ENCODE measurements at places on chromosomes 12 and 14. TPM values are rescaled to one million over a fixed set of nuclear protein-coding genes. Genes with fewer than 3 reads are reported as not detected.

Gene LMNTD1
- not detected for polyA plus RNA-seq

Gene KRT74
- polyA plus RNA-seq, result 0.08 TPM

Gene PRIMA1
- polyA plus RNA-seq, result 9.9 TPM

Gene CKAP4
- 20.6 TPM for polyA plus RNA-seq

Gene GPR68
- polyA plus RNA-seq, result 1.9 TPM

Gene DNM1L
- 23.2 TPM for polyA plus RNA-seq

Gene GUCY2C
- 0.05 TPM for polyA plus RNA-seq

Gene STK38L
- polyA plus RNA-seq, result 8.5 TPM

Gene PRICKLE1
- polyA plus RNA-seq, result 0.80 TPM

DNA sequence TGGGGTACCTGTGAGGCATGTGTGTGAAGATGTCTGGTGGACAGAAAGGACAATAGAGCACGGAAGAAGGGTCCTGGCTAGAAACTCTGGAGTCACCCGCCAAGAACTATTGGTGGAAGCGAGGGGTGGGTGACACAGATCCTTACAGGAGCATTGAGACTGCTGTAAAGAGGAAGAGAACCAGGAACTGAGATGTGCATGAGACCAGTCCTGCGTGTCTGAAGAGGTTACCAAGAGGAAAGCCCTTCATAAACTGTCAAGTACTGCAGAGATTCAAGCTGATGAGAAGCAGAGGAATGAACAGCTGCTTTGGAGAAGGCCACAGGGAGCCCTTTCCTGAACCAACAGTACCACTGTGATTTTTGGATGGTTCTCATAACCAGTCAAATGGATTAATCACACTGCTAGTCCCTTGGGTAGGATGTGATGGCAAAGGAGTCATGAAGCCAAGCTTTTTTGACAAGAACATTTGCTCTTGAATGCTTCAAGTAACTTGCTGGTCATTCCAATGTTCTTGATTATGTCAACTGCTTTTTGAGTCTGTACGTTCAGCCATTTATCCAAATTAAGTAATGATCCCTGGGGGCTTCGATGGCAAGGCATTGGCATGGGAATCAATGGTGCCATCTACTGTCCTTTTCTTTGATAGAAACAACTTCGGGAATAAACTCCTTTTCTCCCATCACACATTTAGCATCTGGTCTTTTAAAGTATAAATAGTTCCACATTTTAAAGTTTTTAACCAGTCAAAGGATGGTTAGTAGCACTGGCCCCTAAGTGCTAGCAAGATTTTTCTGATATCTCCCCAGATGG is 42.9 kb downstream of the GPR135 start:
- H3K4me1 ChIP-seq, result no peaks in the 10 kb centered on the region
- no peaks in the 10 kb centered on the region for H3K36me3 ChIP-seq
- no peak for DNase-seq

DNA sequence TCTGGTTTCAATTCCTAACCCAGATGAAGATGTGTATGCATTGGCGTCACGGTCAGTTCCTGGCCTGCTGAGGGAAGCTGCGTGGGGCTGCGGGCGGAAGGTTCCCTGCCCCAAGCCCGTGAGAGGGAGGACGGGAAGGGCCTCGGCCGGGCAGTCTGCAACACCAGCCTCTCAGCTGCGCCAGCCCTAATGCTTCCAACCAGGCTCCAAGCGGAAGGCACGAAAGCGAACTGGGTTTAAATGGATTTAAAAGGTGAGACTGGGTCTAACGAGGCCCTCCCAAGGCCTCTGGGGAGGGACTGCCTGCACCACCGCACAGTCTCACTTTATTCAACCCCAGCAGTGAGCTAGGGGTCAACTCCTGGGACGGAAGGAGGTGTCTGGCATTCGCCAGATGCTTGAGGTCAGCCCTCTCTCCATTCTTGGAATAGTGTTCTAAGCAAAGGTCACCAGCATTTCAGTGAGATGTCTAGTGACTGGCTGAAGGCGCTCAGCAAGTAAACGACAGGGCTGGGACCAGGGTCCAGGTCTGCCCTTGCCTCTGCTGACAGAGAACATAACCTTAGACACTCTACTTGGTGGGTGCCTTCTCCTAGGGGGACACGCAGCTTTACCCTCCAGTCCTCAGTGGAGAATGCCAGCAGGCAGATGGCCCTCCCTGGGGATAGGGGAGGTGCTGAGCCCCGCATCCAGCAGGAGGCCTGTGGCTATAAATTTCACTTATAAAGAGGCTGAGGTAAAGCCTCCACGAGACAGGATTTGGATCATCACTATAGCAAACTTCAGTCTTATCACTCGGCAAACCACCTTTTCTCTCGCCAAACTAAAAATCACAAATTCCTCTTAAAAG is 92.2 kb downstream of the PIWIL1 start:
- no peaks in the 10 kb centered on the region for H3K27me3 ChIP-seq
- no peak overlapping the region for H3K27ac ChIP-seq
- DNase-seq, result no peak
- no peak overlapping the region for H3K4me3 ChIP-seq
- H3K36me3 ChIP-seq, result no peaks in the 10 kb centered on the region

GRCh38 chr12:92003701-92004100 is 141.9 kb downstream of the BTG1 start:
- H3K27ac ChIP-seq, result no peak overlapping the region
- no peaks in the 10 kb centered on the region for H3K36me3 ChIP-seq
- H3K4me3 ChIP-seq, result no peak overlapping the region
- no peak for DNase-seq

- H3K27me3 ChIP-seq, result no peaks in the 10 kb centered on the region
- no peak overlapping the region for H3K4me3 ChIP-seq
- H3K27ac ChIP-seq, result no peak overlapping the region
- no peak for DNase-seq
- H3K4me1 ChIP-seq, result peaks cover 10% of the 10 kb centered on the region
- no peaks in the 10 kb centered on the region for H3K36me3 ChIP-seq
Measured at GRCh38 chr12:68335462-68335861, 3.3 kb upstream of the MDM1 start.

DNA sequence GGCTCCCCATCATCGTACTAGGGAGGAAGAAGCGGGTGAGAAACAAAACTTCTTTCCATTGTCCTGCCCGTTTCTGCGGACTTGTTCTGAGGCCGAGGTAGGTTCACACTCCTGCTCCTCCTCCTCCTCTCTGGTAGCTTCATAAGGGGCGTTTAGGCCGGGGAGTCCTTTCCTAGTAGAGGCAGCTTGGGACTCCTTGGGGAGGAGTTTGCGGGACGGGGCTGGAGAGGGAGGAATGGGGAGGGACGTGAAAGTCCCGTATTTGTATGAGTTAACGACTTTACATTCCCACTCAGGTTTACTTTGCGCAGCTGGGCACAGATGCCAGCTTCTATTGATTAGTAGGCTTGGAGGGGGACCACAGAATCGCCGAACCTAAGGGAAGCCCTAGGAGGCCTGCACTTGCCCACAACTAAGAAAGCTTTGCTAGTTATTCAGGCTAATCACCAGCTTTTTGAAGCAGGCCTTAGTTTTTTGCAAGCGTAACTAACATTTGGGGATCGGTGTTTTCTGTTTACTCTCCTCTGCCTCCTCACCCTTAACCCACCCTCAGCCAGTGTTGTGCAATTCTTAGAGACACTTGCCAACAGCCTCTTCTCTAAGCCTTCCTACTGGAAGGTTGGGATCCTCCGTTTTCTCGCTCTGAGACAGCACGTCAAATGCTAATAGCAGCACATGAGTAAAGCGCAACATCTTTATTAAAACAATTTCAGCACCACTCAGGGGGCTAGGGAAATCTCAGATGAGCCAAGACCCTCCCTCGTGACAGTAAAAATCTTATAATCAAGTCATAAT is 499 bp downstream of the RNASE4 start:
- no peaks in the 10 kb centered on the region for H3K27me3 ChIP-seq
- H3K27ac ChIP-seq, result peak overlapping the region; percentile 100
- peak overlapping the region; percentile 62 for H3K4me3 ChIP-seq
- DNase-seq, result peak; percentile 46
- peaks cover 70% of the 10 kb centered on the region for H3K4me1 ChIP-seq

- no peaks in the 10 kb centered on the region for H3K27me3 ChIP-seq
- H3K4me3 ChIP-seq, result no peak overlapping the region
- H3K4me1 ChIP-seq, result no peaks in the 10 kb centered on the region
- no peak overlapping the region for H3K27ac ChIP-seq
- no peaks in the 10 kb centered on the region for H3K36me3 ChIP-seq
Measured at GRCh38 chr12:93526786-93527428, 45.6 kb upstream of the SOCS2 start.

- DNase-seq, result peak; percentile 95
- H3K4me3 ChIP-seq, result peak within 1 kb of the TSS; percentile 81
- H3K36me3 ChIP-seq, result no peaks in the 10 kb centered on the region
- no peaks in the 10 kb centered on the region for H3K27me3 ChIP-seq
- H3K4me1 ChIP-seq, result peaks cover 41% of the 10 kb centered on the region
Measured at GRCh38 chr12:8032242-8033152, at the start of gene FOXJ2. Gene FOXJ2 (plus strand): TSS chr12:8032716. CDS start chr12:8039833, 7,117 bp downstream.

DNA sequence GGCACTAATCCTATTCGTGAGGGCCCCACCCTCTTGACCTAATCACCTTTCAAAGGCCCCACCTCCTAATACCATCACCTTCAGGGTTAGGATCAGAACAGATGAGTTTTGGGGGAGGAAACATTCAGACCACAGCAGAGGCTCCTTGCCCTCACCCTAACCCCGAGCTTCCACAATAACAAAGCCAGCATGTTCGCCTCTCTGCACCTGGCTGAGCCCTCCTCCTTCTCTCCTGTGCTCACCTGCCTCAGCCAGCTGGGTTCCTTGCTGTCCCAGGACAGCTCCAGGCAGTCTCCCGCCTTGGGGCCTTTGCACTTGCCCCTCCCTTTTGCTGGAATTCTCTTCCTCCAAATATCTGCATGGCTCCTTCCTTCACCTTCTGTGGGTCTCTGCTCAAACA is 9.7 kb upstream of the RAN start:
- H3K4me3 ChIP-seq, result no peak overlapping the region
- no peak for DNase-seq
- no peaks in the 10 kb centered on the region for H3K4me1 ChIP-seq
- H3K36me3 ChIP-seq, result no peaks in the 10 kb centered on the region
- H3K27me3 ChIP-seq, result peaks cover 20% of the 10 kb centered on the region

DNA sequence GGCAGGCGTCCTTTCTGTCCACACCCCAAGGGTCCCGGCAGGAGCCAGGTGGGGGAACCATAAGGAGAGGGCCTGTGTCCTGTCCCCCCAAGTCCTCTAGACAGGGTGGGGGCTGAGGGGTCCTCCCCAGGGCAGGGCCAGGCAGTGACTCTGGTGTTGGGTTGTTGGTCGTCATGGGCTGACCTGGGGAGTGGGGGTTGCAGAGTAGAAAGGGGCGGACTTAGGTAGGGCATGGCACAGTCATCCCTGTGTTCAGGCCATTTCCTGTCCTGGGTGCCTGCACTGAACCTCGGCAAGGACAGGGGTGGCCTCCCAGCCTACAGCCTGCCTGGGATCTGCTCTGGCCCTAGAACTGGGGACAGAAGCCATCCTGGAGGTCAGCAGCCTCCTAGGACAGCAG is 356.2 kb downstream of the TMEM121 start:
- DNase-seq, result no peak
- no peak overlapping the region for H3K4me3 ChIP-seq
- H3K4me1 ChIP-seq, result no peaks in the 10 kb centered on the region
- no peak overlapping the region for H3K27ac ChIP-seq

GRCh38 chr14:61264651-61265050 is 16.5 kb downstream of the TMEM30B start:
- H3K36me3 ChIP-seq, result no peaks in the 10 kb centered on the region
- no peaks in the 10 kb centered on the region for H3K27me3 ChIP-seq
- H3K4me3 ChIP-seq, result no peak overlapping the region
- DNase-seq, result no peak

DNA sequence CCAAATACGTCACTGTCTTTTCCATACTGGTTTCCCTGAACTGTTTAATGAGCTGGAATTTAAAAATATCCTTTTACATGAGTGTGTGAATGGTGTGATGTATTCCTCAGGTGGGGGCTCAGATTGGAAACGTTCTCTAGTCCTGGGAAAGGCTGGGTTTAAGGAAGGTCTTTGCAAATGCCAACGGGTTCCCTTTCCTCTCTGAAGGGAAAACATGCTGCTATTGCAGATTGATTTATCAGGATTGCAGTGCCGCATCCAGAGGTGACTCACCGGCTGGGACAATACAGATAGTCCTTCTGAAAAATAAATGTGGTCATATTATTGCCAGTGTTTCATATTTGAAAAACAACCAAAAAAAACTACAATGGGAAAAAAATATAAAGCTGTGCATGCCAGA is 193.1 kb upstream of the FLRT2 start:
- no peak for DNase-seq
- H3K27me3 ChIP-seq, result no peaks in the 10 kb centered on the region
- no peaks in the 10 kb centered on the region for H3K36me3 ChIP-seq
- no peak overlapping the region for H3K4me3 ChIP-seq
- H3K4me1 ChIP-seq, result no peaks in the 10 kb centered on the region

DNA sequence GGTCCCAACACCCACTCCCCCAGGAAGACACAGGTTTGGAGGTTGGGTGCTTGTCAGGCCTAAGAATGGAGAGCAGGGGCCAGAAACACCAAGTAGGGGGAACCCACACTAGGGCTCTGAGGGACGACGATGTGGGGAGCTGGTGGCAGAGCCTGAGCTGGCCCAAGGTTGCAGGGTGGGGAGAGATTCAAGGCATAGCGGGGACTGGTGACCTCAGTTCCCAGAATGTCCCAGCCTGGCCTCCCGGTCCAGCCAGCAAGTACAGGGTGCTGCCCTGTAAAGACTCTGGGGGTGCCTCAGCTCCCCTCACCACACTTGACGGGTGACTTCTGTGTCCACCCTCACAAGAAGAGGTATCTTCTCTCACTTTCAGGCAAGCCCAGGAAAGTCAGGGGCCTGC is 86.7 kb downstream of the ALG10 start:
- no peaks in the 10 kb centered on the region for H3K36me3 ChIP-seq
- H3K27ac ChIP-seq, result no peak overlapping the region
- DNase-seq, result no peak
- peaks cover 12% of the 10 kb centered on the region for H3K27me3 ChIP-seq

DNA sequence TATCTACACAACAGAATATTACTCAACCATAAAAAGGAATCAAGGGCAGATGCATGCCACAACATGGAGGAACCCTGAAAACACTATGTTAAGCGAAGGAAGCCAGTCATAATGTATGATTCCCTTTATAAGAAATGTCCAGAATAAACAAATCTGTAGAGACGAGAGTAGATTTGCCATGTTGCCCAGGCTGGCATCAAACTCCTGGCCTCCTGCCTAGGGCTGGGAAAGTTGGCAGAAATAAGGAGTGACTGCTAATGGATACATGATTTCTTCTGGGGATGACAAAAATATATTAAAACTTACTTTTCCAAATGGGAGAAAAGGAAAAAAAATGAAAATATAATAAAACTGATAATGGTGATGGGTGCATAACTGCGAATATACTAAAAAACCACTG is 10.9 kb downstream of the CLIP1 start:
- no peak overlapping the region for H3K4me3 ChIP-seq
- H3K27me3 ChIP-seq, result no peaks in the 10 kb centered on the region
- no peak overlapping the region for H3K27ac ChIP-seq
- no peak for DNase-seq

- no peaks in the 10 kb centered on the region for H3K4me1 ChIP-seq
- no peak overlapping the region for H3K4me3 ChIP-seq
- no peaks in the 10 kb centered on the region for H3K27me3 ChIP-seq
- H3K27ac ChIP-seq, result no peak overlapping the region
Measured at GRCh38 chr14:90703841-90704737, 112.1 kb downstream of the TTC7B start.

GRCh38 chr12:96368233-96368632 is 32.0 kb downstream of the CDK17 start:
- peaks cover 9% of the 10 kb centered on the region for H3K4me1 ChIP-seq
- peak; percentile 56 for DNase-seq
- no peaks in the 10 kb centered on the region for H3K36me3 ChIP-seq
- no peak overlapping the region for H3K4me3 ChIP-seq
- no peak overlapping the region for H3K27ac ChIP-seq
